NCI-H1105 treated with DMSO at 0.1 percent for 48 hours (cell line): ENCODE measurements at places on chromosomes 2 and 18.

DNA sequence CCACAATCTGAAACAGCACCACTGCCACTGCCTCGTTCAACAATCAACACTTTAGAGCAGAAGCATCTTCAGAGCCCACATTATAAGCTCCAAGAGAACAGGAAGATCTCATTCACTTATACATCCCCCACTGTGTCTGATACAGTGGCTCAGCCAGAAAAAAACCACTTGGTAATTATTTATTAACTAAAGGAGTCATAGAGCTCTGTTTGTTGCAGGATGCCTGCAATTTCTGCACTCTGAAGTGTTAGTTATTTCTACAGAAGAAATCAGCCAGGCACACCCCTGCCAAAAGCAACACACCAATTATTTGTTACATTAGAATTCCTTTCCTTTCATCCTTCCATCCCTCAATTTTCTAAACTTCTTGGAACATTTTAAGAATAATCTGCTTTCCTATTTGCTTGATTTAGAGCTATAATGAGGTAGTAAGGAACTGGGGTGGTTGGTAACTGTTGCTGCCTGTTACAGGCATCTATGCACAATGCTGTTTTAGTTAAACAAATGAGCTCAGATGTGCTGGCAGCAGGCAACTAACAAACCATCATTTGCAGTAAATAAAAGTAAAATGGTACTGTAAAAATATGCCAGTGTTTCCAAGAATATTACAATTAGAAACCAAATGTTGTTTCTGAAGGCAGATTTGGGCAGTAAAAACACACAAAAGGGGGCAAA, 59.9 kb downstream of the DYM start:
- no peak for DNase-seq

- no peak for DNase-seq
Observed at GRCh38 chr2:26583381-26583911, 57.7 kb downstream of the CIB4 start.

GRCh38 chr2:196983934-196984333, 57.4 kb upstream of the PGAP1 start:
- DNase-seq = no peak

- no peak for DNase-seq
Observed at GRCh38 chr2:63775191-63775590, 66.5 kb upstream of the UGP2 start.

DNA sequence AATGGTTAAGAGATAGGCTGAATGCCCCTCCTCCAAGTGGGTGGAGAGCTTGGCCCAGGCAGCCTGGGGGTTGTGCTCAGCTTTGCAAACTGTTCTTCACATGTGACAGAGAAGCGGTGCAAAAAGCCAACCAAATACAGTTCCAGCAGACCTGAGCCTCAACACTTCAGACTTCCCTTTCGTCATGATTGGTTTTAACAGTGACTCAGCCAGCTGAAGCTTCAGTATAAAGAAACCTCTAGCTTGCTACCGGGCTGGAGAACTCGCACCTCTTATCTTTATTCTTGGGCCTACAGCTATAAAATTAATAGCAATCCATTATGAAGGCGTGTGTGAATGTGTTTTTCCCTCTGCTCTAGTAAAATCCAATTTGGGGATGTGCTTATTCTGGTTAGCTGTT, 20.0 kb downstream of the SETBP1 start:
- no peak for DNase-seq

GRCh38 chr2:108834620-108835019, 48.0 kb downstream of the CCDC138 start:
- DNase-seq = no peak

- no peak for DNase-seq
Observed at GRCh38 chr2:191318729-191319078, 73.5 kb downstream of the MYO1B start.

- DNase-seq = no peak
Observed at GRCh38 chr2:149068225-149068995, 29.9 kb downstream of the LYPD6B start.

GRCh38 chr2:148745151-148745851, 100.8 kb downstream of the EPC2 start:
- no peak for DNase-seq

GRCh38 chr2:107742460-107743027, 84.1 kb upstream of the RGPD4 start:
- no peak for DNase-seq

- no peak for DNase-seq
Observed at GRCh38 chr18:47108998-47109405, 41.3 kb downstream of the HDHD2 start.

DNA sequence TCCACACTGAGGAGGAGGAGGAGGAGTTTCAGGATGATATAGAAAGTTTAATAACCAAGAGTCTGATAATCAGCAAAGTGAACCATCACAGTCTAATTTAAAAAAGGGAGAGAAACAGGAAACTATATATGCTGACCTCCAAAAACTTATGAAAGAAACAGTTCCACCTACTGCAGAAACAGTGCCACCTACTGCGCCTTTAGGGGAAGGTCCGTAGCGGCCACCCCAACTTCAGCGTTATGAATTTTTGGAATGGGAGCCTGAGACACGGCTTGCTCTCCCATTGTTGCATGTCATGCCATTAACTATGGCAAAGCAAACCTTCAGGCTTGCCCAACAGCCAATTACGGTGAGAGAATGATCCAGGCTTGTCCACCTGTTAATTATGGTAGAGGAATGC, 1719.2 kb upstream of the LRRTM1 start:
- no peak for DNase-seq

- no peak for DNase-seq
Observed at GRCh38 chr2:112787729-112788393, 3.6 kb upstream of the IL1A start.

GRCh38 chr2:41880561-41881243, 167.1 kb upstream of the PKDCC start:
- DNase-seq = no peak

DNA sequence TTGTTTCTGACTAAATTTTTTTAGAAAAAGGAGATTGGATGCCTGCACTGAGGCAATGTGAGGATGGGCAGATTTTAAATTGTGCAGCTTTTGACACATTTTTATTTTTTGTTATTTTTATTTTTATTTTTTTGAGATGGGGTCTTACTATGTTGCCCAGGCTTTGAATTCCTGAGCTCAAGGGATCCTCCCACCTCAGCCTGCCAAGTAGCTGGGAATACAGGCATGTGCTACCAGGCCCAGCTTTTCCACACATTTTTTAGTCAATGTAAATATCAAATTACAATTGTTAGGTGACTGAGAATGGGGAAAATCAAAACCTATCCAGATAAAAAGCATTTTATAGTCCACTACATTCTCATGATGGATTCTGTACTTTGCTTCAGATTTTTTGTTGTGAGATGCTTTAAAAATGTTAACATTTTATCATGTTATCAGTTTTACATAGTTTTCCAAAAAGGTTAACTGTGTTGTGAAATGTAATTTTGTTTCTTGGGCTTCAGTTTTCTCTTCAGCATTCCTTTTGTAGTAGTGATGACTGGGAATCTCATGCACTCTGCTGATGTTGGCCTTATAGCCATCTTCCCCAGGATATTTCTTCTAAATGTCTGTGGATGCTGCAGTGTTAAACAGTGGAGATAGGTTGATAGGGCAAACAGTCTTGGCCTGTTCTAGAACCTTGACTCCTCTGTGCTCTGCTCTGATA, 41.4 kb downstream of the PKP4 start:
- no peak for DNase-seq

DNA sequence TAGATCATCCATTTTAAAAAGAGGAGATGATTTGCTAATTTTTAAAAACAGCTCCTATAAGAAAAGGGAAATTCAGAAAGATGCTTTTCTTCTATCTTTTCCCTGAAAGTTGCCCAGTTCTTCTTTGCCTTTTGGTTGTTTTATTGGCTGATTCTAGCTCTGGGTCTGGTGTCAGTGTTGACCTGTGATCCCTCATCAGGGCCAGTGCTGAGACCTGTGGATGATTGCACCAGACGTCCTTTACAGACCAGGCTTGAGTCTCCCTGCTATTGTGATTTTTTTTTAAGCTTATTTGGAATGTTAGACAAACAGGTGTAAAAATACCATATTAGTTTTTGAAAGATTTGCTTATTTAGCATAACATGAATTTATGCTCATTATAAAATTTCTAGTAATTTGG, 88.2 kb downstream of the ACSL3 start:
- DNase-seq = no peak

- DNase-seq = no peak
Observed at GRCh38 chr2:169072163-169072925, 3.0 kb downstream of the DHRS9 start.

- no peak for DNase-seq
Observed at GRCh38 chr2:124563426-124563825, 538.3 kb downstream of the CNTNAP5 start.

- DNase-seq = no peak
Observed at GRCh38 chr2:229313591-229313990, 42.5 kb upstream of the PID1 start.

GRCh38 chr2:197628043-197628500, 47.3 kb downstream of the RFTN2 start:
- no peak for DNase-seq

- DNase-seq = no peak
Observed at GRCh38 chr2:161243905-161244304, 64.3 kb upstream of the PSMD14 start.

- DNase-seq = no peak
Observed at GRCh38 chr18:54924948-54925347, 34.3 kb downstream of the CCDC68 start.

GRCh38 chr2:501130-501529, 176.1 kb downstream of the TMEM18 start:
- no peak for DNase-seq

DNA sequence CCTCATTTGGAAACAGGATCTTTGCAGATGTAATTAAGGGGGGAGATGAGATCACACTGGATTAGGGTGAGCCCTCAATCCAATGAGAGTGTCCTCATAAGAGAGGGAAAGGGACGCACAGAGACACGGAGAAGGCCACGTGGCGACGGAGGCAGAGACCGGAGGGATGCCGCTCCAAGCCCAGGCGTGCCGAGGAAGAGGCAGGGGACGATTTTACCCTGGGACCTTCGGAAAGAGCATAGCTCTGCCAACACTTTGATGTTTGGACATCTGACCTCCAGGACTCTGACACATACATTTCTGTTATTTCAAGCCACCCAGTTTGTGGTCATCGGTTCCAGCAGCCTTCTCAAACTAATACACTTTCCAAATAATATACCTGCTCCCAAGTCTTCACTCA, 84.4 kb upstream of the ZCCHC2 start:
- DNase-seq = no peak

DNA sequence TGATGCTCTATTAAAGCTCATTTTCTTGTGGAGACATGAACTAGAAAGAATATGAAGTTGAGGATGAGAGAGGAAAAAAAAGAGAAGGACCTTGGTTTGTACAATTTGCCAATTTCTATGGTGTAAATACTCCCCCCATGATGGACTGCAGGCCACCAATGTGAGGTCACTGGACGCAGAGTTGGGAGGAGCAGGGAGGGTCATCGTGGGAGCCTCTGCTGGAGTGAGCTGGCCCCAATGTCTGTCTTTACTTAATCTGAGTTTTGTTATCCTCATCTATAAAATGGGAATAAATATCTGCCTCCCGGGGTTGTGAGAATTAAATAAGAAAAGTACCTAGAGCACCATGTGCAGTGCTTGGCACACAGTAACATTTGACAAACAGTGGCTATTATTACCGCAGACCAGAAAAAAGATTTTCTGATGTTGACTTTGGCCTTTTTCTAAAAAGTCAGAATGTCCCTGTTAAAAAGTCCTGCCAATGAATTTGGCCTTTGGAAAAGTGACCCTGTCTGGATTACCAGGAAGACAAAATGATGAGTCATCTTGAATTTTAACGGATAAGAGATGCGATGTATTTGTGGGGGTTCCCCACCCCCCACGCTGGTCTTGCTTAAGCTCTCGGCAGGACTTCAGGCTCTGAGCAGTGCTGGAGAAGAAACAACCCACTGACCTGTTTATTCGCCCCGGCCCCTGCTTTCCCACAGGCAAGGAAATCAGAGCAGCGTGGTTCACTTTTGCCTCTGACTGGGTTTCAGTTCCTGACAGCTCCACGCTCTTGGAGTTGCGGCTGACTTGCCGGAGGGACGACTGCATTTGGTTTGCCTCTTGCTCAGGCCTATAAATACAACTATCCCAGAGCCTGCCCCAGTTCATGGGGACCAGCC, 50.3 kb upstream of the FOSL2 start:
- DNase-seq = no peak

DNA sequence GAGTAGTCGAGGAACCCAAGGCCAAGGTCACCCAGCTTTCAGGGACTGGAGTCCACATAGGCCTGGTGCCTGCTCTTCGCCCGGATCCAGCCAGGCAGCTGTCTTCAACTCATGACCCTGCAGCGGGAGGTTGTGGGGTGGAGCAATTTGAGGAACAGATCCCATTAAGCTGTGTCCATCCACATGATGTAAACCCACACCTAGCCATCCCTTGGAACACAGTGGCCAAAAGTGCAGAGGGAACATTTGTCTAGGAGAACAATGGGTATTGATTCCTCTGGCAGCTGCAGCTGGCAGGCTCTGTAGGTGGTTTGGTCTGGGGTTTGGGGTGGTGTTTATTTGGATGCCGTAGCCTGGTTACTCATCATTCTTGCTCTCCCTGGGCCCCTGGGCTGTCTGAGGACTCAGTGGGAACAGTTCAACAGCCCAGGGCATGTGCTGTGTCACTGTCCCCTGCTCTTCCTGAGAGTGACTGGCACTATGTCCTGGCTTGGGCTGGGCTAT, 99.4 kb downstream of the TFCP2L1 start:
- DNase-seq = no peak

DNA sequence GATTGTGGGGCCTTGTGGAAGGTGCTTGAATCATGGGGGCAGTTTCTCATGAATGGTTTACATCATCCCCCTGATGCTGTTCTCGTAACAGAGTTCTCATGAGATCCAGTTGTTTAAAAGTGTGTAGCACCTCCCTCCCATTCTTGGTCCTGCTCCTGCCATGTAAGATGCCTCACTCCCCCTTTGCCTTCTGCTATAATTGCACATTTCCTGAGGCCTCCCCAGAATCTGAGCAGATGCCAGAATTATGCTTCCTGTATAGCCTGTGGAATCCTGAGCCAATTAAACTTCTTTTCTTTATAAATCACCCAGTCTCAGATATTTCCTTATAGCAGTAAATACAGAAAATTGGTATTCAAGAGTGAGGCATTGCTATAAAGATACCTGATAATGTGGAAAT, 15.6 kb upstream of the WDR75 start:
- DNase-seq = no peak
